ENCODE measurements at places on chromosomes 6 and 20. TPM values are rescaled to one million over a fixed set of nuclear protein-coding genes. Genes with fewer than 3 reads are reported as not detected.

GRCh38 chr6:72702421-72702820 is 80.6 kb downstream of the KCNQ5 start:
- H3K4me1 ChIP-seq = peaks cover 3% of the 10 kb centered on the region
- H3K27me3 ChIP-seq = no peaks in the 10 kb centered on the region
- H3K36me3 ChIP-seq = peaks cover 4% of the 10 kb centered on the region
- H3K4me3 ChIP-seq = no peak overlapping the region
- no peak for DNase-seq

DNA sequence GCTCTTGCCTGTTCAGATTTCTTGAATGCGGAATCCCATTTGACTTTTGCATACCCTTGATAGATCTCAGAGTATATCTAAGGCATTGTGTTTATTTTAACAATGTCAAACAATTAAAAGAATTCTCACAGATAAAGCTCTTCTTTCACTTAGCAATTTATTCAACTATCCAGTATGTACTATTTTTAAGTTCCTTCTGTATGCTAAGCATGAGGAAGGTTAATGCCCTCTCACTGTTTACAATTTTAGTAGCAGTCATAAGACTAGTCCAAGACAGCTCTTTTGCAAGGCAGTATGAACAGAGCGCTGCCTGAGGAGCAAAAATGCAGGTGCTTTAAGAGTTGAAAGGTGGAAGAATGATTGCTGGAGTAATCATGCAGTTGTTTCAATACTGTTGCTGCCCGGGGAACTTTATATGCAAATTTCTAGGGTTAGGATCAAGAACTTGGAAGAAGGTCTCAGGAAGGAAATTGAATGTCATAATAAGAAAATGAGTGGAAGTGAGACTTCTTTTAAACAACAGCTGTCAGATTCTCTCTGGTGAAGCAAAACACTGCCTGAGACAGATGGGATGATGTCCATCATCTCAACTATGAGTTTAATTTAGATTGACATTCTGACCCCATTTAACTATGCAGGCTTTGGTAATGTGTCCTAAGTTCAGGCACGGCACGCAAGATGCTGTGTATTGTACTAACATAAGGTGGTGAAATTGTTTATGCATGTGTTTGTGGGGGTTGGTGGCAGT is 1303.5 kb upstream of the CITED2 start:
- H3K27ac ChIP-seq = no peak overlapping the region
- H3K27me3 ChIP-seq = no peaks in the 10 kb centered on the region
- no peak overlapping the region for H3K4me3 ChIP-seq
- no peaks in the 10 kb centered on the region for H3K4me1 ChIP-seq

- no peak for DNase-seq
- peaks cover 11% of the 10 kb centered on the region for H3K27me3 ChIP-seq
- no peak overlapping the region for H3K4me3 ChIP-seq
- no peaks in the 10 kb centered on the region for H3K4me1 ChIP-seq
Observed at GRCh38 chr6:43976706-43977403, 150.4 kb downstream of the MRPL14 start.

DNA sequence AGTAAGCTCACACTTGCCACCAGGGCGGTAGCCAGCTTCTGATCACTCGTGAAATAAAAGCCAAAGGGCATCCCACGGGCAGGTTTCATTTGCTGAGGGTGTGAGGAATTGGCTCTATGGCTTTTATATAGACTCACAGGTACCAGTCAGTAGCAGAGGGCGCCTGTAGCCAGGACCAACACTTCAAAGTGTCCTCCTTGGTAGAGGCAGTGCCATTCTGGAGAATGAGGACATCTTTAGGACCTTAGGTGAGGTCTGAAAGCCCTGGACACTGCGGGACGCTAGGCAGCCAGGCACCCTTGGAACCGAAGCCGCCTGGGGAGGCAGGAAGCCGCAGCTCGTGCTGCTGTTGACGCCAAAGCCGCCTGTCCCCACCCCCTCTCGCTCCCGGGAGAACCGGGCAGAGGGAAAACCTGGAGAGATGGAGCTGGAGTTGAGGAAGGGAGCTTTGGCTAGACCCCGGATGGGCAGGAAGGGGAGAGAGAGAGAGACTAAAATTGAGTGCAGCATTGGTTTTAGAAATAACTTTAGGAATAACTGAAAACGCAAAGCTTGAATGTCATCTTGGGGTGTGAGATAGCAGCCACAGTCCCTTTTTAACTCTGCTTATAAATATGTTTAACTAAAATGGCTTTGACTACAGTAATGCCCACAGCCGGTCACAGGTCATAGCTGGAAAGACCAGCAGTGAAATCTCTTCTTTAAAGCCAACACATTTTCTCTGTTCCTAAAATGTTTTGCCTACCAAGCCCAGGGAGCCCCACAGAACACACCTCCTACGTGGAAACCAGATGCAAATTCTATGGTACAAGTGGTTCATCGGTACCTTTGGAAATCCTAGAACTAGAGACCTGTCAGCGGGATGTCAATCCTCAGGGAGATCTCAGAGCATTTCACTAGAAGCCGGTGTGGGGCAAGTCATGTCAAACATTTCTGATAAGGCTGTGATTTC is 128.5 kb upstream of the CDYL start:
- H3K27me3 ChIP-seq = peaks cover 44% of the 10 kb centered on the region
- peaks cover 5% of the 10 kb centered on the region for H3K4me1 ChIP-seq
- no peak overlapping the region for H3K27ac ChIP-seq
- no peak for DNase-seq

GRCh38 chr6:119446115-119446554 is 96.6 kb upstream of the MAN1A1 start:
- H3K4me3 ChIP-seq = no peak overlapping the region
- no peaks in the 10 kb centered on the region for H3K4me1 ChIP-seq
- H3K27ac ChIP-seq = no peak overlapping the region
- no peaks in the 10 kb centered on the region for H3K27me3 ChIP-seq
- no peaks in the 10 kb centered on the region for H3K36me3 ChIP-seq
- DNase-seq = no peak

- peaks cover 4% of the 10 kb centered on the region for H3K27me3 ChIP-seq
- no peak overlapping the region for H3K27ac ChIP-seq
- H3K4me1 ChIP-seq = peaks cover 5% of the 10 kb centered on the region
Observed at GRCh38 chr6:134061440-134061839, 9.0 kb upstream of the SLC2A12 start.

DNA sequence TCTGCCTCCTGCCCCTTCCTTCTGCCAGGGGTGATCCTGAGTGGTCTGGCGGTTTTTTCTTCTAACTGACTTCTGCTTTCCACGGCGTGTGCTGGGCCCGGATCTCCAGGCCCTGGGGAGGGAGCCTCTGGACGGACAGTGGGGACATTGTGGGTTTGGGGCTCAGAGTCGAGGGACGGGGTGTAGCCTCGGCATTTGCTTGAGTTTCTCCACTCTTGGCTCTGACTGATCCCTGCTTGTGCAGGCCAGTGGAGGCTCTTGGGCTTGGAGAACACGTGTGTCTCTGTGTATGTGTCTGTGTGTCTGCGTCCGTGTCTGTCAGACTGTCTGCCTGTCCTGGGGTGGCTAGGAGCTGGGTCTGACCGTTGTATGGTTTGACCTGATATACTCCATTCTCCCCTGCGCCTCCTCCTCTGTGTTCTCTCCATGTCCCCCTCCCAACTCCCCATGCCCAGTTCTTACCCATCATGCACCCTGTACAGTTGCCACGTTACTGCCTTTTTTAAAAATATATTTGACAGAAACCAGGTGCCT is 10.2 kb downstream of the SLC29A1 start:
- DNase-seq = no peak
- H3K36me3 ChIP-seq = no peaks in the 10 kb centered on the region
- no peak overlapping the region for H3K4me3 ChIP-seq
- H3K4me1 ChIP-seq = peaks cover 16% of the 10 kb centered on the region
- H3K27me3 ChIP-seq = no peaks in the 10 kb centered on the region
- no peak overlapping the region for H3K27ac ChIP-seq

DNA sequence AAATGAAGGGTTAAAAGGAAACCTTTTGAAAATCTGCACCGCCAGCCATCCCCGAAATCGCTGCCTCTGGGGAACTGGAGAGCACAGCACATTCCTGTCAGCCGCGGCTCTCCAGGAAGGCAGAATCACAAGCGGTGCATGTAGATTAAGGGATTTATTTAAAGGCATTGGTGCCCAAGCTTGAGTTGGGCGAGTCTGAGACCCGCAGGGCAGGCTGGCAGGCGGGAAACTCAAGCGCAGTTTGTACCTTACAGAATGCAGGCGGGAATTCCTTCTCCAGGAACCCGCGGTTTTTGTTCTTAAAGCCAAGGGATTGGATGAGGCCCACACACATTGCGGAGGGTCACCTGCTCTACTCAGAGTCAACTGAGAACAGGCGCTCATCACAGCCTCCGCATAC is 10.8 kb downstream of the GPR31 start:
- no peaks in the 10 kb centered on the region for H3K4me1 ChIP-seq
- DNase-seq = no peak
- no peak overlapping the region for H3K4me3 ChIP-seq
- no peak overlapping the region for H3K27ac ChIP-seq
- peaks cover 21% of the 10 kb centered on the region for H3K27me3 ChIP-seq

DNA sequence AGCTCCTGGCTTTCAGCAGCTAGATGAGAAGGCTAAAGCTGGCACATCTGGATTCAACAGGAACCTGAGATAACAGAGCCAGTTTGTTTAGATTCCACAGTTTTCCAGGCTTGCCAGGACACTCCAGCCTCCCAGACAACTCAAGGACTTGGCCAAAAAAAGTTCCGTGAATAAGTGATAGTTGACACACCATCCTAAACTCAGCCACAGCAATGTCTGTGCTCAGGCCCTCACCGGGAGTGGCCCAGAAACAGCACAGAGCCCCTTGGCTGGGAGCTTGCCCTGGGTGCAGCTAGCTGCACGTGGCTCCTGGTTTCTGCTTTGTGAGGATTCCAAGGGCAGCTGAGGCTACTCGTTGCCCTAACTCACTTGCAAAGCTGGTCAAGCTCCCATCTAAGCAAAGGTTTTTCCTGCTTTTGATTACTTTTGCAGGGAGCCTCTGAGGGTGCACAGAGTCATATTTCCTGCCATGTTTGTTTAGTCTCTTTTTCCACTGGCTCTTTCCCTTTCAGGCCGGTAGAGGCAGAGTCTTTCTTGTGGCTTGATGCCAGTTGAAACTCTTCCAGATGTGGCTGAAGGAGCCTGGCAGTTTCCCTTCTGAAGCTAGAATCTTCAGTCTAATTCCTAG is 118.3 kb upstream of the ECI2 start:
- no peaks in the 10 kb centered on the region for H3K4me1 ChIP-seq
- H3K27ac ChIP-seq = no peak overlapping the region
- no peak for DNase-seq
- no peaks in the 10 kb centered on the region for H3K36me3 ChIP-seq
- no peaks in the 10 kb centered on the region for H3K27me3 ChIP-seq
- H3K4me3 ChIP-seq = no peak overlapping the region

DNA sequence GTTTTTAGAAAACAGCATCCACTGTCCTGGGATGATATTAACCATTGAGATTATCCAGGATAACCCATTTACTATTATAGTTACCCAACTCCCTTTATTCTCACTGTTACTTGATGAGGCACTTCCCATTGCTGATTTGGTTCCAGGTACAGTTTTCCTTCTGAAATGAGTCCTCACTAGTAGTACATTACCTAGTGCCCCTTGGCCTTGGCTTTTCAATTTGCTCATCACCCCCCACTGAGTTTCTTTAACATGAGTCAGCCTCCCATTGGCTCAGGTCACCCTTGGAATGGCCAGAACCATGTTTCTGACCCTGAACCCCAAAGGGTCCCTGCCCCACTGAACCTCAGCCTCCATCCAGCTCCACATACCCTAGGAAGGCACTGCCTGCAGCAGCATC is 28.4 kb downstream of the MDGA1 start:
- no peaks in the 10 kb centered on the region for H3K27me3 ChIP-seq
- H3K4me3 ChIP-seq = no peak overlapping the region
- H3K36me3 ChIP-seq = no peaks in the 10 kb centered on the region
- H3K27ac ChIP-seq = no peak overlapping the region
- DNase-seq = no peak

DNA sequence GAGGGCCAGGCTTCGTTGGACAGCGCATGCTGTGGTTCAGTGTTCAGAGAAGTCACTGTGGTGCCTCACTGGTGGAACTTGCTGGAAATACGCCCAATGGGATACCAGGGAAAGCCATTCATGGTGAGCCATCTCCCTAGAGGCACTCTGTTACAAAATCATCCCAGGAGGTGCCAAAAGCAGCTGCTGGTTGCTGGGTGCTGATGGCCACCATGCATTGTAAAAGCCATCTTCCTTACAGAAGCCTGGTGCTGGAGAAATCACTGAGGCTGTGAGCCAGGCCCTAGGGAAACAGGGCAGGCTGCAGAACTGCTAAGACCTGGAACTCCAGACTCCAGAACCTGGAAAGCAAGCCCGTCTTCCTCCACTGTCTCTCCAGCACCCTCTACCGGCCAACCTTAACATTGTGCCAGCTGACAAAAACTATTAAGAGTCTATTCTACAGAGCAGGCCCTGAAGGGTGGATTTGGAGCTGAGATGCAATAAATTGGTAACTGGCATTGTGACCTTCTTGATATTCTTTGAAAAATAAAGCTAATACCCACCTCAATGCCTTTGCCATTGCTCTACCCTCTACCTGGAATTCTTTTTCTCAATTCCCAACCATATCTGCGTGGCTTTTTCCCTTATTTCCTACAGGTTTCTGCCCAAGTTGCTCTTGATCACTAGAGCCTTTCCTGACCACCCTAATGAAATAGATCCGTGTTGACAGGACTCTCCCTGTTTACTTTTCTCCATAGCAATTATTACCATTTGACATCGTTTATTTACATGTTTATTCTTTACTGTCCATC is 18.5 kb downstream of the SNRPB start:
- H3K36me3 ChIP-seq = peaks cover 3% of the 10 kb centered on the region
- peak; percentile 46 for DNase-seq
- no peaks in the 10 kb centered on the region for H3K27me3 ChIP-seq

DNA sequence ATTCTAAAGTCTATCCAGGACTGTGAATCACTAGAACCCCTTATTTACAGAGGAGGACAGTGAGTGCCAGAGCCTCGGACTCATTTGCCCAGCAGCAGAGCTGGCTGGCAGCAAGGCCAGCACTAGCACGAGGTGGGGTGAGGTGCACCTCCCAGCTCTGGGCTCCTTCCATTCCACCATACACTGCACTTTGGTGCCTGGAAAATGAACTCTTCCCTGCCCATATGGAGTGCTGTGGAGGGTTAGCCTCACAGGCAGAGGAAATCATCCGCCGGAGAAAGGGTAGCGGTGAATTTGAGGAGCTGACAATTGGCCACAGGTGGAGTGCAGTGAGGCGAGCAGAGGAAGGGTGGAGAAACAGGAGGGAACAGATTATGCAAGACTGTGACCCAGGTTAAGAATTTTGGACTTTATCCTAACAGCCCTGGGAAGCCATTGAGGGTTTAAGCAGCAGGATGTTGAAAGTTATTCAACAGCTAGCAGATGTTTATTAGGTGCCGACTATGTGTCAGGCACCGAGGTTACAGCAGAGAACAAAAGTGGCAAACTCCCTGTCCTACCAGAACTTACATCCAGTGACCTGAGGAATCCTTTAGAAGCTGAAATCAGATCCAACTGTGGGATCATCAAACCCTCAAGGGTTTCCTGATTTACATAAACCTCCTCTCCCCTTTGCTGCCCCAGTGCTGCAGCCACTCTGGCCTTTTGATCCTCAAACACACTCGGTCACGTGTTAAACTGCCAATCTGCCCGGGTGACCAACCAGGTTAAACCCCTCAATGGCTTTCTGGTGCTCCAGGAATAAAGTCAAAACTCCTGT is 6.2 kb downstream of the TRIM26 start:
- no peak overlapping the region for H3K4me3 ChIP-seq
- no peak overlapping the region for H3K27ac ChIP-seq
- H3K4me1 ChIP-seq = peaks cover 85% of the 10 kb centered on the region
- DNase-seq = no peak

The ZNF165 gene
- 1.0 TPM for total RNA-seq

The SULF2 gene
- total RNA-seq = 0.65 TPM

The CDH26 gene
- total RNA-seq = 4.3 TPM

Data from naive thymus-derived CD8-positive, alpha-beta T cell (primary cell).